ENCODE measurements at places on chromosomes 11 and 22. TPM values are rescaled to one million over a fixed set of nuclear protein-coding genes. Genes with fewer than 3 reads are reported as not detected.

DNA sequence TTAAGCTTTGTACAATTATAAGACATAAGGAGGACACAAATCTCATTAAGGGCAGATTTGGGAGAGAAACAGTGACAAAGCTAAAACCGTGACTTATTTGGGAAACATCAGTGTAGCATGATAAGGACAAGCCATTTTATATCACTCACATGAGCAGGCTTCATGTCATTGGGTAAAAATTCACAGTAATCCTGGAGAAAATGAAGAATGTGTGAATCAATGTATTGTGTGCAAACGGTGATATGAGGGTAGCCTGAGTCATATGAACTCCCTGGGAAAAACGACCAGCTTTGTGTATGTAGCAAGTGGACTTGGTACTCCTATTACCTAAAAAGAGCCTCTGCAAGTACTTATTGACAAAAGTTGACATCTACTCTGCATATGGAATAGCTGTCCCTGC, 6.0 kb upstream of the TRIM34 start:
- DNase-seq, result no peak
- H3K4me3 ChIP-seq, result no peak overlapping the region
- H3K36me3 ChIP-seq, result no peaks in the 10 kb centered on the region
- H3K27ac ChIP-seq, result no peak overlapping the region
- no peaks in the 10 kb centered on the region for H3K27me3 ChIP-seq

DNA sequence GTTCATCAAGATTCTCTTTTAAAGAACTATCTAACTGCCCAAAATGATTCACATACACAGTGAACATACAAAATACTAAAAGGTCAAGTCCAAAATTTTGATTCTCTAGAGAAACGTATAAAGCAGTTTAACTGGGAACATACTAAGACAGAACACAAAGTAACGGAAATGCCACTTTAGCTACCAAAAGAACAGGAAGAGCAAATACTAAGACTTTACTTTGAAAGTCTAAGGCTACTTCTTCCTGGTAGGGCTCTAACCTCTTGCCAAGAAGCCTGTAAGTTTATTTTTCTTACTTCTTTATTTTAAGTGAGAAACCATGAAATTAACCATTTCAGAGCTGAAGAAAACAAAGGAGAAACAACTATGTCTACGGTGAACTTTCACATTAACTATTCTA, 6.2 kb downstream of the PICALM start:
- peaks cover 44% of the 10 kb centered on the region for H3K4me1 ChIP-seq
- no peak overlapping the region for H3K4me3 ChIP-seq
- H3K36me3 ChIP-seq, result no peaks in the 10 kb centered on the region

DNA sequence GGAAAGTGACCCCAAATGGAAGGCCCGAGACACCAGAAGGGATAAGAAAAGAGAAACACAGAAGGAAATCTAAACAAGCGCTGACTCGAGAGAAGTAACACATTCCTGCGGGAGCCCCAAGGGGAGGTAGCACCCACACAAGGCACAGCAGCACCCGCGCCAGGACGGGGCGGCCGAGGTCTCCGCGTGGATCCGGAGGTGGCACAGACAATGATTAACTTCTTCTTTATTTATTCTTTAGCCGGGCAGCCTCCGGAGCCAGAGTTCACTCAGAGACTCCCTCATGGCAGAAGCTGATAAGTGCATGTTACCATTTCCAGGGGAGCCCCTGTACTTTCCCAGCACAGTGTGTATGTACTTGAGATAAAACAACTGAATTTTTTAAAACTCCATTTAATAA, 5.1 kb downstream of the TOLLIP start:
- H3K27ac ChIP-seq, result peak overlapping the region; percentile 13
- peak; percentile 9 for DNase-seq
- H3K36me3 ChIP-seq, result no peaks in the 10 kb centered on the region
- H3K4me1 ChIP-seq, result peaks cover 13% of the 10 kb centered on the region

GRCh38 chr11:12723421-12724300, 49.4 kb downstream of the TEAD1 start:
- no peak for DNase-seq
- H3K4me1 ChIP-seq, result peaks cover 40% of the 10 kb centered on the region
- H3K4me3 ChIP-seq, result no peak overlapping the region
- no peaks in the 10 kb centered on the region for H3K36me3 ChIP-seq

- DNase-seq, result peak; percentile 43
- H3K36me3 ChIP-seq, result no peaks in the 10 kb centered on the region
- H3K4me3 ChIP-seq, result no peak overlapping the region
- no peaks in the 10 kb centered on the region for H3K27me3 ChIP-seq
- H3K27ac ChIP-seq, result no peak overlapping the region
- no peaks in the 10 kb centered on the region for H3K4me1 ChIP-seq
Observed at GRCh38 chr11:72573072-72573854, 101.0 kb downstream of the PDE2A start.

DNA sequence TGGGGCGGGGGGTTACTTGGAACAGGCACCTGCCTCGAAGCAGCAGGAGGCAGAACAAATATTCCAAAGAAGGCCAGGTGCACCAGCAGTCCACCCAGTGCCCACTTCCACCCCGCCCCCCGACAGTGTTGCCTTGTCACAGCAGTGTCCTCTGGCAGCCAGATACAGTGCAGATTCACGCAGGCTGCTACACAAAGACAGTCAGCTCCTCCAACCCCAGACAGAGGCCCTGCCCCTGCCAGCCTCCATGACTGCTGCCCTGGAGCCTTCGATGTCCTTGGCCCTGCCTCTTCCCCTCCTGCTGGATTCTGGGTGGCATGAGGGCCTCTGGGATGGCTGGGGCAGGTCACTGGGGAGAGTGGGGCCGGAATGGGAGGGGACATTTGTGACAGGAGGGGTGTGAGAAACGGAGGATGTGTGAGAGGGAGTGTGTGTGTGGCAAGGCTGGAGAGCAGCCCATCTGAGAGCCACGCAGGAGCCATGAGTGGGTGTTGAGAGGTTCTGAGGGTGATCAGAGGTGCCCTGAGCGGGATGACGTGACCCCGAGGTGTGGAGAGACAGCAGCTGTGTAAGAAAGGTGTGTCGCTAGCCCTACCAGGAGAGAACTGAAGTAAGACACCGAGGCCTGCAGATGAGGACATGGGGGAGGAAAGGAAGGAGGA, 173.7 kb downstream of the CEP164 start:
- no peak overlapping the region for H3K4me3 ChIP-seq
- H3K27ac ChIP-seq, result no peak overlapping the region
- H3K4me1 ChIP-seq, result peaks cover 3% of the 10 kb centered on the region
- H3K36me3 ChIP-seq, result no peaks in the 10 kb centered on the region
- peaks cover 13% of the 10 kb centered on the region for H3K27me3 ChIP-seq
- peak; percentile 46 for DNase-seq

- H3K27ac ChIP-seq, result no peak overlapping the region
- no peaks in the 10 kb centered on the region for H3K36me3 ChIP-seq
- DNase-seq, result peak; percentile 85
- no peak overlapping the region for H3K4me3 ChIP-seq
Observed at GRCh38 chr22:29912605-29913398, 29.8 kb downstream of the MTMR3 start.

DNA sequence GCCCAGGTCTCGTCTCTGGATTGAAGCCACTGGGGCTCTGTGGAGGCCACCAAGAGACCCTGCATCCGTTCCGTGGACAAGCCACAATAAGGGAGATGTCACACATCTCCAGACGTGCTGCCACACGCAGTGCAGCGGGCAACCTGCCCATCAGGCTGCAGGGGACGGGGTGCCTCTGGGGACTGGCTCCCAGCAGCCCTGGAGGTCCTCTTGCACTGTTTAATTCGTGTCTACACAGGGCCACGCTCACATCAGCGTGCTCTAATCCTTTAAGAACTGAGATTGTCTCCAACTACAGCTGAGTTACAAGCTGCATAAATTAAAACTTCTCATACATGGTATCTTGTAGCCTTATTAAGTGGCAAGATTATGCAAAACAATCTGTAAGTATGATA, 1232.2 kb downstream of the BRD1 start:
- H3K4me1 ChIP-seq, result no peaks in the 10 kb centered on the region
- no peak overlapping the region for H3K27ac ChIP-seq
- DNase-seq, result no peak

GRCh38 chr11:13209379-13209778, 68.2 kb upstream of the BMAL1 start:
- H3K27ac ChIP-seq, result no peak overlapping the region
- no peaks in the 10 kb centered on the region for H3K27me3 ChIP-seq
- DNase-seq, result no peak
- no peaks in the 10 kb centered on the region for H3K36me3 ChIP-seq

GRCh38 chr22:29267462-29267857, 321 bp downstream of the RHBDD3 start:
- DNase-seq, result peak; percentile 6
- no peaks in the 10 kb centered on the region for H3K27me3 ChIP-seq
- H3K36me3 ChIP-seq, result peaks cover 10% of the 10 kb centered on the region
- H3K4me3 ChIP-seq, result peak overlapping the region; percentile 71

DNA sequence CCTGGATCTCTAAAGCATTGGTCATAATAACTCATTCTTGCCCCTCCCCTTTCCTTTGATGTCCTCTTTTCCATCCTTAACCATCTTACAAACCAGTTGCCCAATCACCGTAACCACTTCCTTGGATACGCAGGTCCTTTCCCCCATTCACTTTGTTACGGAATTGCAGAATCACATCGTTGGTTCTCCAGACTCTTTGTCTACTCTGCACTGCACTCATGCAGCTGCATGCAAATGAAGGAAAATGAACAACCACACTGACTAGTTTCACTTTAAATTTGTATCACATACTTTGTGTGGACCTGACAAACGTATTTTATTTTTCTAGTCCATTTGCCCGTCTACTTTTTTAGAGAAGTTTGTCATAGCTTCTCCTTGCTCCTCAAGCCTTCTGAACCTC, 69.9 kb downstream of the SLC5A12 start:
- no peaks in the 10 kb centered on the region for H3K27me3 ChIP-seq
- H3K4me3 ChIP-seq, result no peak overlapping the region
- H3K36me3 ChIP-seq, result no peaks in the 10 kb centered on the region
- no peak overlapping the region for H3K27ac ChIP-seq
- no peak for DNase-seq

DNA sequence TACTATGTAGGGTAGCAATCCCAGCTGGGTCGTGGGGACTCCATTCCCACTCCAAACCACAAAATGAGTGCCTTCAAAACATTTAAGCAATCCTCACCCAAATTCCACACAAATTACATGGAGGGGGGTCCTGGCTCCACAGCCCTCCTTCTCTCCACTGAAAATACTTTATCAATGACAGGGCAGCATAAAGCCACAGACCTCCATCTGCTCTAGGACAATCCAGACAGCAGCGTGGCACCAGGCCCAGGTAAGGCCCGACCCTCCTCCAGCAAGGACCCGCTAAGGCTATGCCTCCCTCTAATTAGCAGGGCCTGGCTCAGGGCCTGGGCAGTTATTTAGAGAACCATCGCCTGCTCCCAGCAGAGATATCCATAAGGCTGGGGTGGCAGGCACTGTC, at the start of gene PANX3:
PANX3 (plus strand) TSS at position 365 of the 400 bp plus-strand sequence. CDS start 129 bp downstream, outside the sequence.
- H3K27ac ChIP-seq, result no peak within 1 kb of the TSS
- no peak within 1 kb of the TSS for H3K4me3 ChIP-seq
- H3K4me1 ChIP-seq, result no peaks in the 10 kb centered on the region

DNA sequence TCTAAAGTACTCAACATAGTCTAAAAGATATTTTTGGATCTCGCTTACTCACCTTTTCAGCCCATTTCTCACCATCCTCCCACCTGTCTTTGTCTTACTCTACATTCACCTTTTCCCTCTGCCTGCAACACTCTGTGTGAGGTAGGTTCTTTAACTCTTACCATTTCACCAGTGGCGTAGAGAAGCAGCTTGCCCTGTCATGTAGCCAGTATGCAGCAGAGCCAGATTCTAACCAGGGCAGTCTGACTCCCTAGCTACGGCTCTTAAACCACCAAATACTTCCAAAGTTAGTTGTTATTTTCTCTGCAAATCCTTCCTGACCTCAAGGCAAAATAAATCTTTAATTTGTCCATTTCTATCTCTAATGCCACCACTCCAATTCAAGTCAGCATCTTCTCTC, 7.5 kb downstream of the ALG8 start:
- H3K4me1 ChIP-seq, result no peaks in the 10 kb centered on the region
- DNase-seq, result no peak
- H3K4me3 ChIP-seq, result no peak overlapping the region
- H3K27ac ChIP-seq, result no peak overlapping the region
- no peaks in the 10 kb centered on the region for H3K36me3 ChIP-seq

- DNase-seq, result no peak
- peaks cover 19% of the 10 kb centered on the region for H3K27me3 ChIP-seq
- no peaks in the 10 kb centered on the region for H3K36me3 ChIP-seq
- no peak overlapping the region for H3K27ac ChIP-seq
- H3K4me3 ChIP-seq, result no peak overlapping the region
- H3K4me1 ChIP-seq, result peaks cover 17% of the 10 kb centered on the region
Observed at GRCh38 chr22:42364604-42365110, 67.5 kb downstream of the NFAM1 start.

DNA sequence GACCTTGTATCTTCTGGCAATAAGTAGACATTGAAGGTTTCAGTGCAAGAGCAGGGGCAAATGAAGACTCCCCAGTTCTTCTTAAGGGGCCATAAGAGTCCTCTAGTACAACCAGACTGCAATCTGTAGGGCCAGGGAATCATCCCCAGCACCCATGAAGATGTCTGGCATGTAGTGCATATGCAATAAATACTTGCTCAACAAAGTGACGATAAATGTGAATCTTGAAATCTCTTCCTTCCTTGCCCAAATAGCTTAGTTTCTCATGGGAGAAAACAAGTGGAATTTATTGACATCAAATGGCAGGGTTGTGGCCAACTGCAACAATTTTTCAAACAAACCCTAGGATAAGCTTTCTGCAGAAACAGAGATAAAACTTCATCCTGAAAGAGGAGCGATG, 107.6 kb downstream of the ABTB2 start:
- H3K4me3 ChIP-seq, result no peak overlapping the region
- no peaks in the 10 kb centered on the region for H3K27me3 ChIP-seq
- peaks cover 43% of the 10 kb centered on the region for H3K4me1 ChIP-seq
- DNase-seq, result no peak
- no peaks in the 10 kb centered on the region for H3K36me3 ChIP-seq

GRCh38 chr11:61294717-61295595, at the start of gene VWCE:
Gene VWCE, minus strand, starts transcription at chr11:61295316. Its CDS starts 279 bp downstream, at chr11:61295037.
- peak; percentile 86 for DNase-seq
- H3K27ac ChIP-seq, result no peak within 1 kb of the TSS
- H3K27me3 ChIP-seq, result peaks cover 5% of the 10 kb centered on the region
- H3K4me3 ChIP-seq, result peak within 1 kb of the TSS; percentile 40
- H3K36me3 ChIP-seq, result peaks cover 5% of the 10 kb centered on the region

DNA sequence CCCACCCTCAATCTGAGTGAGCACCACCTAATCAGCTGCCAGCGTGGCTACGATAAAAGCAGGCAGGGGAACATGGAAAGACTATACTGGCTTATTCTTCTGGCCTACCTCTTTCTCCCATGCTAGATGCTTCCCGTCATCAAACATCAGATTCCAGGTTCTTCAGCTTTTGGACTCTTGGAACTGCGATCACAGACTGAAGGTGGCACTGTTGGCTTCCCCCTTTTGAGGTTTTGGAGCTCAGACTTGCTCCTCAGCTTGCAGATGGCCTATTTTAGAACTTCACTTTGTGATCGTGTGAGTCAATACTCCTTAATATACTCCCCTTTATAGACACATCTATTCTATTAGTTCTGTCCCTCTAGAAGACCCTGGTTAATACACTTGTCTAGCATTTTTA, 543.7 kb upstream of the RAG2 start:
- no peak overlapping the region for H3K27ac ChIP-seq
- no peaks in the 10 kb centered on the region for H3K27me3 ChIP-seq
- DNase-seq, result peak; percentile 7
- H3K4me3 ChIP-seq, result no peak overlapping the region

The PIM3 gene
- total RNA-seq, result 37.4 TPM

The TIGD3 gene
- 2.9 TPM for total RNA-seq

The SLC37A2 gene
- 1.0 TPM for total RNA-seq

The TESMIN gene
- 23.5 TPM for total RNA-seq

The OSM gene
- not detected for total RNA-seq

The GNAZ gene
- 3.7 TPM for total RNA-seq

The OR5B21 gene
- total RNA-seq, result not detected

The TRIM6 gene
- 5.5 TPM for total RNA-seq

The CYB5R2 gene
- 4.1 TPM for total RNA-seq

The VWCE gene
- total RNA-seq, result 1.8 TPM

The DRD2 gene
- 0.24 TPM for total RNA-seq
